ENCODE measurements at places on chromosomes 1 and 21.

DNA sequence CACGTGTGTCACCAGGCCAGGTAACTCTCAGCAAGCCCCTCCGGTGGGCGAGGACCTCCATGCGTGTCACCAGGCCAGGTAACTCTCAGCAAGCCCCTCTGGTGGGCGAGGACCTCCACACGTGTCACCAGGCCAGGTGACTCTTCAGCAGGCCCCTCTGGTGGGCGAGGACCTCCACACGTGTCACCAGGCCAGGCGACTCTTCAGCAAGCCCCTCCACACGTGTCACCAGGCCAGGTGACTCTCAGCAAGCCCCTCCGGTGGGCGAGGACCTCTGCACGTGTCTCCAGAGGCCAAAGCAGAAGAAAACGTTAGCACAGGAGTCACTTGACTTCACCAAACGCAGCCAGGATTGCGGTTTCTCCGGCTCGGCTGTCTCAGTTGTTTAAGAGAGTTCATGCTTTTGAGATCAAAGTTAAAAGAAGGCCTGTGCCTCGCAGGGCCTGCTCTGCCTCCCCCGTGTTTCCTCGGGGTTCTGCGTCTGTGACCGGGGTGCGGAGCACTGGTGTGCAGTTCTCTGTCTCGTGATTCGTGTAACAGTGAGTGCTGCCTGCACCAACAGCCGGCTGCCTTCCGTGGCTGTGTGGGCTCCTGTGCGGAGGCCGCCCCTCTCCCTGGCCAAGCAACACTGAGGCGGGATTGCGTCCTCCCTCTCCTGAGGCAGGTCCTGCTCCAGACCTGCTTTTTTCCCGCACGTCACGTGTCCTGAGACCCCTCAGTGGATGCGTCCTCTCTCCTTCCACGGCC lies 56.6 kb downstream of the PRKCZ start:
- DNase-seq: no peak

- DNase-seq: no peak
Measured at GRCh38 chr1:94636624-94637023, 95.1 kb upstream of the F3 start.

DNA sequence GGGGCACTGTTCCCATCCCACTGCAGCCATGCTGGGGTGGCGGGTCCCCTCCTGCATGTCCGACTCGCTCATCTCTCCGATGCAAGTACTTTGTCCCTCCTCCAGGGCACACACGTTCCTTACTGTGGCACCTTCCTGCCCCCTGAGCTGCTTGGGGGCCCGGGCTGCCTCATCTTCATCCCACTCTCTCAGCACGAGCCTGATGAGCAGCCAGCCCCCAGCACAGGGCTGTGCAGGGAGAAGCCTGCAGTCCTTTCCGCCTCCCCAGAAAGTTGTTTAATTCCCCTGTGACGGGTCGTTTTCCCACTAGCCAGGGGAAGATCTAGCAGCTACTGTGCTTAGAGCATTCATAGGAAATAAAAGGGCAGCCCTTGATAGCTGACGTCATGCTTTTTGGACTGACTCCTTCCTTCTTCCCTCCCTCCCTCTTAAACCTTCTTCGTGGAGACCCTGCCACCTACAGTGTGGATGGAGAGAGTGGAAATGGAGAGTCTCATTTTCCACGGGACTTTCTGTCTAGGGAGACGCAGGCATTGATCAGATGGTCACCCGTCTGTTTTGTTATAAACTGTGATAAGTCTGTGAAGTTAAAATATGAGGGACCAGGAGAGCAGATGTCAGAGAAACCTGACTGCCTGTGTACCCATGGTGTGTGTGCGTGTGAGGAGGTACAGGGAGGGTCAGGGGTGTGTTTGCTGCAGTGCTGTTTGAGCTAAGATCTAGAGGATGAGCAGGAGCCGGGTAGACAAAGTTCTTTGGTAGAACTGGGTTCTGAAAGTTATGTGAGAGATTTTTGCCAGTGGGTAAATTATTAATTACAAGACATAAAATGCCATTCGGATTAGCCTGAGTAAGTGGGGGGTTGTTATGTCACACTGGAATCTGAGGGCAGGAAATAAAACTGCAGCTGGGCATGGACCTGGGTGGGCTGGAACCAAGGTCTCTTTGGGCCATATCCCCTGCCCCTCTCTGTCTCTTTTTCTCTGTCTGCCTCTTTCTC lies 34.3 kb downstream of the GPR137B start:
- no peak for DNase-seq

DNA sequence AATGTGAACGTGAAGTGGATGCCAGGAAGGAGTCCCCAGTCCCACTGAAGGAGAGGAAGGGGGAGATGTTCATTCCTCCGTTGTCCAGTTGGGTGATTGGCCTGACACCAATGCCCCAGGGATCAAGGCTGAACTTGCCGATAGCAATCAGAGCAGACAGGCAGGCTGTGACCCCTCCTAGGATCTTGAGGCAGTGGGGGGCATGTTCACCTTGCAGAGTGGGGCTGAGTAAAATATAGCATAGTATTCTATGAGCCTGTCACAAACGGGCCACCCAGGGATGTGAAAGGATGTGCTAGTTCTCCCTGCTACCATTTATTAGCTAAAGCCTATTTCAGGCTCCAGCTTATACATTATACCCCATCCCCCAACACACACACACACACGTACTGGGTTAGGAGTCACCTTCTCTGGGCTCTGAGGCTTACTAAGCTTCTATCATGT lies 80.7 kb upstream of the CD34 start:
- DNase-seq: no peak

- DNase-seq: no peak
Measured at GRCh38 chr1:239647964-239648632, 261.7 kb downstream of the CHRM3 start.

- no peak for DNase-seq
Measured at GRCh38 chr21:27047283-27047657, 80.4 kb upstream of the ADAMTS5 start.

DNA sequence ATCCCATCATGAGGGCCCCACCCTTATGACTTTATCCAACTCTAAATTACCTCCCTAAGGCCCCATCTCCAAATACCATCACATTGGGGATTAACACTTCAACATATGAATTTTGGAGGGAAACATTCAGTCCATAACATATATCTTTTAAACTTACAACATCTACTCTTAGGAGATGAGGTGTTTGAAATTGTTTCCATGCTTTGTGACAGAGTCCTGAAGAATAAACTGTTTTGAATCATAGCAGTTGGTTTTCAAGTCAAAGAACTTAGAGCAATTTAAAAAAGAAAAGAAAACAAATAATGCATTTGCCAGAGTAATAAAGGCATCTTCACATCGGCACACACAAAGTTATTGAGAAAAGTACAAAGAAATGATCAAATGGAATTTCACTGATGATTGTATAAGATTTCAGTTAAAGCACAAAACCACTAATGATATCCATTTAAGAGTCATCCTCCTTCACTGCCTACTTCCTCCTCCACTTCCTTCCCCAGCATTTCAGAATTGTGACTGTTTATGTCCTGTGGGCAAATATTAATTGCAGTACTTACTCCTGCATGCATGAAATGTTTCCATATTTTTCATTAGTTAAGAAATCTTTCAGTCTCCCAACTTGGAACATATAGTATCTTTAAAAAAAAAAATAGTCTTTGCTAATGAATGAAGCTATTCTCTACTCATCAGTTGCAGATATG lies 202.0 kb downstream of the LRRC40 start:
- no peak for DNase-seq

GRCh38 chr21:36504067-36505058 lies 24.4 kb upstream of the CLDN14 start:
- DNase-seq: no peak
